Activated CD8-positive, alpha-beta T cell treated with anti-CD3 and anti-CD28 coated beads, Interleukin-2, amount 10 ng/mL, durations not matched to agents 7 days and 5 days (primary cell): ENCODE measurements at places on chromosomes 16 and 17.

GRCh38 chr16:2819939-2820835 lies 3.1 kb downstream of the PRSS21 start:
- DNase-seq, result no peak

GRCh38 chr16:14569213-14569612 lies 60.8 kb downstream of the PARN start:
- DNase-seq, result no peak

DNA sequence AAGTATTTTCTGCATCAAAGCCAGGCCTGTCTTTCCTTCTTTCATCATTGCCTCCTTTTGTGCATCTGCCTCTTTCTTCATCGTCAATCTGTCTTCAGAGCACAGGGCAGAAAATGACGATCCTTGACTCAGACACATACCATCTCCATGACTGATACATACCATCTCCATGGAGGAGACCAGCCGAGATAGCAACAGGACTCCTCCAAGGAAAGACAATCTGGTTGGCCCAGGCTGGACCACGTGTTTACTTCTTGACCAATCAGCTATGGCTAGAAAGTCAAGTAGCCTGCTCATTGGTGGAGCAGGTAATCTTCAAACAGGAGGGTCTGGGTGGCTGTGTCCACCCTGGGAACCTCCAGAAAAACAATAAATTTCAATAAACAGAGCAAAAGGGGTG lies 164.6 kb downstream of the CPPED1 start:
- no peak for DNase-seq

DNA sequence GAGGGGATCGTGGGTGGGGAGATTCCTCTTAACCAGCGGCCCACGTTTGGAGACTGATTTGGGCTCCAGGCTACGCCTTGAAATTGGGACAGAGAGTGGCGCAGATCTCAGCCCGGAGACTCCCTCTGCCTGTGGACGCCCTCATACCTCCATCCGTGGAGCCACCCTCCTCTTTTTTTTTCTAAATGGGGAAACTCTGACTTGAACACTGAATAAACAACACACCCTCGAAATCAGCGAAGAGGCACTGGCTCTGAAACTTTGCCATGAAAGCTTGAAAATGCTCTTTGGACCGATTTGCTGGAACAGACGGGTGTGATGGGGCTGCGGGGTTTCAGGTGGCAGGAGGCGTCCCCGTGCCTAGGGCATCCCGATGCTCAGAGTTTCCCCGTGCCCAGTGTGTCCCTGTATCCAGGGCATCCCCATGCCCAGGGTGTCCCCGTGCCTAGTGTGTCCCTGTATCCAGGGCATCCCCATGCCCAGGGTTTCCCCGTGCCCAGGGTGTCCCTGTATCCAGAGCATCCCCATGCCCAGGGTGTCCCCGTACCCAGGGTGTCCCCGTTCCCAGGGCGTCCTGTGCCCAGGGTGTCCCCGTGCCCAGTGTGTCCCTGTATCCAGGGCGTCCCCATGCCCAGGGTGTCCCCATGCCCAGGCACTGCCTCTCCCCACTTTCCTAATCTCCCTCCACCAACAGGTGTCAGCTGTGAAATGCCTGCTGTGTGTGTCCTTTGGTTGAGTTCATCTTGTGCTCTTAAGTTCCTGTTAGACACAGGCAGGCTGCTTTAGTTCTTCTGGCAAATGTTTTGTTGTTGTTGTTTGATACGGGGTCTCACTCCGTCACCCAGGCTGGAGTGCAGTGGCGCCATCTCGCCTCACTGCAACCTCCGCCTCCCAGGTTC lies 187.0 kb downstream of the SEC14L1 start:
- no peak for DNase-seq

- no peak for DNase-seq
Measured at GRCh38 chr17:59483860-59484259, 81.5 kb upstream of the DHX40 start.

- no peak for DNase-seq
Measured at GRCh38 chr17:13131225-13131624, 113.4 kb upstream of the ELAC2 start.

- DNase-seq, result no peak
Measured at GRCh38 chr16:80407265-80407987, 133.4 kb upstream of the DYNLRB2 start.

- DNase-seq, result no peak
Measured at GRCh38 chr16:1749152-1750117, 21.9 kb downstream of the NME3 start.

GRCh38 chr16:57611706-57612105 lies 16.7 kb upstream of the ADGRG1 start:
- no peak for DNase-seq

- DNase-seq, result no peak
Measured at GRCh38 chr17:45093444-45094110, 32.5 kb downstream of the NMT1 start.

GRCh38 chr17:63960006-63960405 lies 12.7 kb downstream of the SCN4A start:
- no peak for DNase-seq

- no peak for DNase-seq
Measured at GRCh38 chr17:40457964-40458791, 14.9 kb downstream of the IGFBP4 start.
